Thyroid gland (tissue), 4 donors: ENCODE measurements at places on chromosomes 7 and 10. TPM values are rescaled to one million over a fixed set of nuclear protein-coding genes. Genes with fewer than 3 reads are reported as not detected.

The GDF10 gene
- total RNA-seq, result 5.5 TPM

The PPP1R9A gene
- 38.8 TPM for total RNA-seq

The DUSP5 gene
- total RNA-seq, result 6.6 TPM

The ADRB1 gene
- 1.7 TPM for total RNA-seq

The TPK1 gene
- 10.4 TPM for total RNA-seq

The CHST15 gene
- total RNA-seq, result 87.9 TPM

The MCM10 gene
- total RNA-seq, result 0.24 TPM

The LOXL4 gene
- total RNA-seq, result 11.9 TPM

The SLC16A12 gene
- 137 TPM for total RNA-seq

The IRF5 gene
- total RNA-seq, result 4.6 TPM

The COL28A1 gene
- total RNA-seq, result 0.56 TPM

The PIP4K2A gene
- total RNA-seq, result 21.8 TPM

The SPDYE9 gene
- not detected for total RNA-seq

The GIMAP5 gene
- 26.5 TPM for total RNA-seq

The COL1A2 gene
- 143 TPM for total RNA-seq

The PLEKHA1 gene
- total RNA-seq, result 39.3 TPM

GRCh38 chr10:70540089-70540788, 61.7 kb downstream of the PALD1 start:
- peak; percentile 14 for DNase-seq

DNA sequence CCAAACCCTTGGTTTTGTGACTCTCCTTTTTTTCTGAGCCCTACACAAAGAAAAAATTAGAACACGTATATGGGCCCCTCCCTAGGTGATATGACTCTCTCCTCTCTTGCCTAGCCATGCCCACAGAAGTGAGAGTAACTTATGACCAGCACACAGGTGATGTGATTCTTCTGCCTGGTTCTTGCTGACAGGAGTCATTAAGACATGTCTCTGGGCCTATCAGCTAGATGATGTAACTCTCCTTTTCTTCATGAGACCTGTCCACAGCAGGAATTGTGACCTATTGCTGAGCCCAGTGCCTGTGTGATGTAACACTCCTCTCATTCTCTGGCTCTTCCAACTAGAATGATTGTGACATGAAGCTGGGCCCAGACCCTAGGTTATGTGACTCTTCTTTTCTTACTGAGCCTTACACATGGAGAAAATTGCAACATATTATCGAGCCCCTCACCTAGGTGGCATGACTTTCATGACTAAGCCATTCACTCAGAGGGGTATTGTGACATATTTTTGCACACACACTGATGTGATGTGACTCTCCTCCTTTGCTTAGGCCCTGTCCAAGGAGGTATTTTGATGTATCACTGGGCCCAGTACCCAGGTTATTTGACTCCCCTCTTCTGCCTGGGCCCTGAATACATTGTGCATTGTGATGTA, 31.4 kb upstream of the ZNF107 start:
- DNase-seq, result no peak

DNA sequence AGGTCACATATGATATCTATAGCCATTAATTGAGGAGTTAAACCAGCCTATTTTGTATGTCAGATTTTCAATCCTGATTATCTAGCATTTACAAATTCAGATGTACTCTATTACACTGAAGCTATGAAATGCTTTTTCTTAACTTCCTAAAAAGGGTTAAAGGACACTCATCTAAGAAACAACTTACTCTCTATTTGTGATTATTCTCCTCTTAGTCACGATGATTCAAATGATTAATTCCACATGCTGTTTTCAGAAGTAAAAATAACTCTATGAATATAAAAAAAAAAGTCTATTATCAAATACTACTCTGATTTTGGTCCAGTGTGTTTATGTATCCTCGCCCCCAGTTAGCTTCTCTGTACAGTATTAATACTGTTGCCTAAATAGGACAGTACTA, 1199.9 kb downstream of the GATA3 start:
- DNase-seq, result no peak

GRCh38 chr10:132705173-132705572, 80.8 kb downstream of the NKX6-2 start:
- no peak for DNase-seq

DNA sequence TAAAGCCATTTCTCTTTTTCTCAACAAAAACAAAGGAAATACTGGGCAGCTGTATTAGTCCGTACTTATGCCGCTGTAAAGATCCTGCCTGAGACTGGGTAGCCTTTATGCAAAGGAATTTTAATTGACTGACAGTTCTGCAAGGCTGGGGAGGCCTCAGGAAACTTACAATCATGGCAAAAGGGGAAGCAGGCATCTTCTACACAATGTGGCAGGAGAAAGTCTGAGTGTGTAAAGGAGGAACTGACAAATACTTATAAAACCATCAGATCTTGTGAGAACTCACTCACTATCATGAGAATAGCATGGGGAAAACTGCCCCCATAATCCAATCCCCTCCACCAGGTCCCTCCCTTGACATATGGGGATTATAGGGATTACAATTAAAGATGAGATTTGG, 264.3 kb downstream of the SEMA3A start:
- DNase-seq, result no peak

DNA sequence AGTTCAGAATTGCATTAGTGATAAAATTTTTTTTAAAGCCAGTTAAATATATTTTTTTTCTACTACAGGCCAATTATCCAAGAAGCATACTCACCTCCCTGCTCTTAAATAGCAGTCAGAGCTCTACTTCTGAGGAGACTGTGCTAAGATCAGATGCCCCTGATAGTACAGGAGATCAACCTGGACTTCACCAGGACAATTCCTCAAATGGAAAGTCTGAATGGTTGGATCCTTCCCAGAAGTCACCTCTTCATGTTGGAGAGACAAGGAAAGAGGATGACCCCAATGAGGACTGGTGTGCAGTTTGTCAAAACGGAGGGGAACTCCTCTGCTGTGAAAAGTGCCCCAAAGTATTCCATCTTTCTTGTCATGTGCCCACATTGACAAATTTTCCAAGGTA, 119.1 kb downstream of the TRIM24 start:
- no peak for DNase-seq

DNA sequence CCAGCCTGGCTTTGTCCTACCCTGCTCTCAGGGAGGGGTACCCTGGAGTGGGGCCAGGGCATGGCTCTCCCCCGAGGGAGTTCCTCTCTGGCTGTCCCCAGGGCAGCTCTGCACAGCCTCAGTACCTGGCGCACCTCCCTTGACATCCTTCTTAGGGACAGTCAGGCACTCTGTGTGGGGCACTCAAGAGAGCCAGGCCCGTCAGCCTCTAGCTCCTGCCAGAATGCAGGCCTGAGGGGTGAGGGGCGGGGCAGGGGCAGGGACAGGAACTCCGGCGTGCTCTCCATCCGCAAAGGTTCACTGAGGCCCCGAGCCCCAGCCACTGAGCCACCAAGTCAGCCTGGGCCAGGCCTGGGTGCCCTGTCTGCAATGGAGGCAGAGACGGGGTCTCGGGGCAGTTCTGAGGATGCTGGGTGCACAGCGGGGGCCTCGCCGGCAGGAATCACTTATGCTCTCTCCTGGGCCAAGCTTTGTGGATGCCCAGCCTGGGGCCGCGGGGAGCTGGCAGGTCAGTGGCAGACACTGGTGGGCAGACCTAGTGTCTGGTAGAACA, 10.1 kb downstream of the LIMK1 start:
- DNase-seq, result peak; percentile 48

DNA sequence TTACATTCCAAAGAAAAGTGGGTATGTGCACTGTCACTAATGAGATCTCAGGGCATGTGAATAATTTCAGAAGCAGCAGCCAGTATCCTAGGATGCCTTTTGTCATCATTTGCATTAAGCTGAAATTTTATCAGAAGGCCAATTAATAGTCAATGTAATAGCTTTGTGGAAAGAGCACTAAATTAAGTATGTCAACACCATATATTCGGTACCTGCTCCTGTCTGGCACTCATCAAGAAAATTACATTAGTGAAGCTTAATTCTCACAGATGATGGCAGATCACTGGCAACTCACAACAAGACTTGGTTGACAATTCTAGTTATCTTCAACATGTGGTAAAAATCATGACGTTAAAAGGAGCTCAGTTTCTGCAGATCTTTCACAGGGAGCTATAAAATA, 271.4 kb downstream of the PARD3 start:
- DNase-seq, result no peak

DNA sequence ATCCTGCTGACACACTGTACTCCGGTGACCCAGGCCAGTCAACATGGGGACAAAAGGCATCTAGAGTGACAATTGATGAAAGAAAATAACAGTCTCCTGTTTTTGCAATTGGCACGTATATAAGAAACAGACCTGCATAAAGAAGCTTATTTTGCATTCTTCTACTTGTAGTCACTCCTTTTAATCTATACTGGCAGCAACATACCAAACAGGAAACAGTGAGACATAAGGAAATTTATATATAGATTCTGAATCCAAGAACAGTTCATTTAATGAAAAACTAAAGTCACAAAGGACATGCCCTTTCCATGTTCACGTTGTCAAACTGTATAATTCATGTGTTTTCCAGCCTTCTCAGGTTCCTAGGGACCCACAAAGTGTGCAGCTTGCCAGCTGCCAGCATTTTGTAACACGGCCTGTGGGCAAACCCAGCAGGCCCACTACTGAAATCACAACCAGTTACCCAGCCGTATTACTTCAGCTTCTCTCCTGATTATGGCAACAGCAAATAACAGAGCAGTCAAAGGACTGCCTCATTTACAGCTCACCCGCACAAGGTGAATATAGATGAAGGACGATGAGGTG, 72.3 kb downstream of the AMPH start:
- no peak for DNase-seq

GRCh38 chr7:116334555-116334954, 124.2 kb downstream of the TES start:
- DNase-seq, result no peak

DNA sequence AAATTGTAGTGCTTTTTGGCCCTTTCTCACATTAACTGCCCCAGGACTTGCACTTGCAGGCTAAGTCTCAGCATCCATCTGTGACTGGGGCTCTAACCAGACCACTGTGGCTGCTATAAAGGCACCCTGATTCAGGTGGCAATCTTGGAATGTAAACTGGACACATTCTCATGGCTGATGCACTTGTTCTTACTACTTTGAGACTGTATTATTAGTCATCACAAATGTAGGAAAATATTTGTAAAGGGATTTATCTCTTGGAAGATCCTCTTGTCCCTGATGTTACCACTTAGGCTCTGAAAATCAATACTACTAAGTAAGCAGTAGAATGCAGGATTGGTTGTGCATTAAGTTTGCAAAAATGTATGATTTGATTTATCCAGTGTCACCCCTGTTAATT, 25.0 kb downstream of the PDE1C start:
- no peak for DNase-seq

GRCh38 chr10:11880151-11881029, 57.2 kb downstream of the PROSER2 start:
- no peak for DNase-seq

- DNase-seq, result no peak
Measured at GRCh38 chr7:30912986-30913811, 1.5 kb downstream of the AQP1 start.

GRCh38 chr7:128941323-128941890, 3.7 kb downstream of the IRF5 start:
- DNase-seq, result no peak

GRCh38 chr7:133079296-133079695, 2.6 kb downstream of the CHCHD3 start:
- no peak for DNase-seq

DNA sequence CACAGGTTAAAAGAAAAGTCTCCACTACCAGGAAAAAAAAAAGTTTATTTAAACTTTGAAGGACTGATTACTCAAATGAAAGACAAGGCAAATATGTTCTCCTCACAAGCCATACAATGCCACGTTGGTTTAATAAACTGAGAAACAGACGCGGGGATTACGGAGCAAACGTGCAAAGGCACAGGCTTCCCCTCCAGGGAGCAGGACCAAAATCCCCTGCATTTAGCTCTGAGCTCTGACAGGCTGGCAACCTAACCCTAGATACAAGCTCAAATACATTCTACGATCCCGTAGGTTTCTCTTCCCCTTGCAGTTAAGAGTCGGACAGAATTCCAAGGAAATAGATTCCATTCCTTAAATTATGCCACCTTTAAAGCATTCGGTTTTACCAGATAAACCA, 7.7 kb upstream of the GRB10 start:
- no peak for DNase-seq

GRCh38 chr10:6174201-6174874, 28.4 kb upstream of the PFKFB3 start:
- DNase-seq, result no peak

DNA sequence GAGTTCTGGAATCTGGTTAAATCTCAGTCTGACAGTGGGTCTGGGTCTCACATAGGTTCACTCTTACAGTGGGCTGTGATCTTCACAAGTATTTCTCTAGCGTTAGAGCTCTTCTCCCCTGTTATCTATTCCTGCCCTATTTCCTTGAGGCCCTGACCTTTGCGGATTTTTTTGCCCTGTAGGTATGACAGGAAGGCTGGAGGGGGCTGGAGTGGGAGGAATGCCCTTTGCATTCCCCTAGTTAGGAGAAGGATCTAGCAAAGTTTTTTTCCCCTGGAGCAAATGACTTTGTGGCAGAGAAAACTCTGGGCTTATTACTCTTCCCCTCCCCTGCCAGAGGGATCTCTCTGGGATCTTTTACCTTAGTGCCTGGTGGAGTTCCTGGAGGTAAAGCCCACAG, 49.2 kb downstream of the GALNT11 start:
- DNase-seq, result no peak

DNA sequence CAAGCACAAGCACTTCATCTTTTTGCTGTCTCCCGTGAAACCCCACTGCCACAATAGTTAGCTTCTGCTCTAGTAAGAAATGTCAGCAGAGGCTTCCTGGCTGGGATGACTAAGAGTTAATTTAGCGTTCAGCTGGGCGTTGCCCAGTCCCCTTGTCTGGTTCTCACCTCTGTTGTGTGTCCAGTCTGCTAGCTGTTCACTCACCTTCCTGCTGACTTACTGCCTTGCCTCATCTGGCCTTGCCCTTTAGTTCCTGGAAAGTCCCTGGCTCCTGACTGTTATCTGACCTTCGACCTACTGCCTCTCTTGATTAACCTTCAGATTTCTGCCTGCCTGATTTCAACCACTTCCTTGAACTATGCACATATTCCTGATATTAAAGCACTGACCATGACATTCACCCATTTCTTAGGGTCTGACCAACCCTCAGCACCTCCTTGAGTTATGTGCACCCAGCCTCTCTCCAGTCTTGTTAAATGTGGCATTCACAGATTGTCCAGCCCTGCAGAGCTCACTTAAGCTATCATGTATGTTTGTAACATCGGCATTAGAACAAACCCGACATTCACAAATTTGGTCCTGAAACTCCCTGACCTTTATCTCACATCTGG, 30.3 kb downstream of the C7orf33 start:
- no peak for DNase-seq

GRCh38 chr7:149735779-149736477, 37.5 kb downstream of the ZNF467 start:
- DNase-seq, result no peak

DNA sequence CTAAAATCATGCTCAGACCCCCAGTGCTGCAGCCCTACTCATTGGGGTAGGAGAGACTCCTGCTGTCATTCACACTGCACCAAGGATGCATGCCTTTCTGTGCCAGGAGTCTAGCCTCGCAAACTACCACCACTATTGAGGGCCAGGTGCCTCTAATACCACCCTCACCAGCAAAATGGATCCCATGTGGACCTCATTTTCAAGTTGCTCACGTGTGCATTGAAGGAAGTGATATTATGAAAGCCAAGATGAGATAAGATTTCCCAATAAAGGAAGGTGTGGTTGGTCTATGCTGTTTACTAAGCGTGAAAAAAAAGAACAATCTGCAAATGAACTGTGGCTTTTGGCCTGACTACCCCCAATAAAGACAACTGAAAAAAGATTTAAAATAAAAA, 7.2 kb upstream of the LAMTOR4 start:
- DNase-seq, result no peak
